ENCODE measurements at places on chromosomes 6 and 20. TPM values are rescaled to one million over a fixed set of nuclear protein-coding genes. Genes with fewer than 3 reads are reported as not detected.

The TDRD6 gene
- total RNA-seq: not detected

The OR2J3 gene
- not detected for total RNA-seq

The SRMS gene
- total RNA-seq: not detected

The WFDC12 gene
- total RNA-seq: not detected

The STMND1 gene
- not detected for total RNA-seq

The PAX1 gene
- not detected for total RNA-seq

The ZSCAN26 gene
- 6.6 TPM for total RNA-seq

The ZNF165 gene
- total RNA-seq: 4.2 TPM

The TRIM10 gene
- not detected for total RNA-seq

The ZNF831 gene
- 0.03 TPM for total RNA-seq

The TMEM217 gene
- 4.0 TPM for total RNA-seq

The LZTS3 gene
- 5.2 TPM for total RNA-seq

The CST2 gene
- not detected for total RNA-seq

The CDSN gene
- total RNA-seq: not detected

The GSTA2 gene
- total RNA-seq: not detected

The SCRT2 gene
- not detected for total RNA-seq

The TFAP2C gene
- 2.8 TPM for total RNA-seq

The LHFPL5 gene
- not detected for total RNA-seq

The KCNQ5 gene
- 9.4 TPM for total RNA-seq

The SLC32A1 gene
- not detected for total RNA-seq

The SMOC2 gene
- 0.13 TPM for total RNA-seq

The HELZ2 gene
- total RNA-seq: 41.5 TPM

The PXMP4 gene
- total RNA-seq: 12.0 TPM

The C20orf141 gene
- not detected for total RNA-seq

The EFCAB8 gene
- total RNA-seq: 1.1 TPM

Measured in Panc1 (cell line).